ENCODE measurements at places on chromosomes 3 and 15. TPM values are rescaled to one million over a fixed set of nuclear protein-coding genes. Genes with fewer than 3 reads are reported as not detected.

DNA sequence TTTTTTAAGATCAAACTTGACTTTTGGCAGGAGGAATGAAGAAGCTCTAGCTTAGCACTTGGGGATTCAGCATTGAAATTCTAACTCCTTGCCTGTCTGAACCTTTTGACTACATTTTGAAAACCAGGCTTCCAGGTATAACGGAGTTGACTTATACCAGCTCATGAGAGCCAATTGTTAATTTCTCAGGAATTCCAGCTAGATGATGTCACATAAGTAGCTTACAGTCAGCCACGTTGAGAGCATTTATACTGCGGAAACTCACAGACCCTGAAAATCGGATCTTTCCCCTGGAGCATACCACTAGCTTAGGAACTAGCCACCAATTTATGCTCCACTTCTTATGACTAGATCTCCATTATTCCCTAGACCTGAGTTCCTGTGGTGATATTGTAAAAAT is 321.4 kb upstream of the DPH6 start:
- H3K4me3 ChIP-seq, result no peak overlapping the region
- no peak for DNase-seq
- no peaks in the 10 kb centered on the region for H3K27me3 ChIP-seq

- no peak overlapping the region for H3K4me3 ChIP-seq
- peaks cover 2% of the 10 kb centered on the region for H3K36me3 ChIP-seq
- H3K27ac ChIP-seq, result no peak overlapping the region
- no peak for DNase-seq
- peaks cover 3% of the 10 kb centered on the region for H3K4me1 ChIP-seq
Measured at GRCh38 chr3:120765830-120766493, 23.4 kb downstream of the GTF2E1 start.

The ABI3BP gene
- total RNA-seq, result 0.16 TPM

The MYO5C gene
- total RNA-seq, result 2.5 TPM
